ENCODE measurements at places on chromosomes 11 and 22.

GRCh38 chr22:19187716-19188563 is 9.4 kb upstream of the SLC25A1 start:
- no peak for DNase-seq

GRCh38 chr11:47863189-47863897 is 15.2 kb upstream of the NUP160 start:
- DNase-seq: no peak

DNA sequence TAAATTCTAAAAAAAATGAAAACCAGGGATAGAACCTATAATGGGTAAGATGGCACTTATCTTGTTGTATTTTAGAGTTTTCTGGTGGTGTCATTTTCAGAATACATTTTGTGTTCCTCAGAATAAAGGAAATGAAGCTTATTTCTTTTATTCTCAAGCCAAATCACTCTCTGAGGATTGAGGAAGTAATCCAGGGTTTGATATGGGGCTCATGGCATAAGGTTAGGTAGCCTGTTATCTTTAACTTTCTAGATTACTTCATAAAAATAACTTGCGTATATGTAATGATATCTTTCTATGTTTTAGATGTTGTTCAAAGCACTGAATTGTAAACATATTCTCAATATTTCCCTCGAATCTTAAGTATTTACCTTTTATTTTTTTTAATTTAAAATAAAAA is 33.5 kb downstream of the PDE3B start:
- DNase-seq: no peak

DNA sequence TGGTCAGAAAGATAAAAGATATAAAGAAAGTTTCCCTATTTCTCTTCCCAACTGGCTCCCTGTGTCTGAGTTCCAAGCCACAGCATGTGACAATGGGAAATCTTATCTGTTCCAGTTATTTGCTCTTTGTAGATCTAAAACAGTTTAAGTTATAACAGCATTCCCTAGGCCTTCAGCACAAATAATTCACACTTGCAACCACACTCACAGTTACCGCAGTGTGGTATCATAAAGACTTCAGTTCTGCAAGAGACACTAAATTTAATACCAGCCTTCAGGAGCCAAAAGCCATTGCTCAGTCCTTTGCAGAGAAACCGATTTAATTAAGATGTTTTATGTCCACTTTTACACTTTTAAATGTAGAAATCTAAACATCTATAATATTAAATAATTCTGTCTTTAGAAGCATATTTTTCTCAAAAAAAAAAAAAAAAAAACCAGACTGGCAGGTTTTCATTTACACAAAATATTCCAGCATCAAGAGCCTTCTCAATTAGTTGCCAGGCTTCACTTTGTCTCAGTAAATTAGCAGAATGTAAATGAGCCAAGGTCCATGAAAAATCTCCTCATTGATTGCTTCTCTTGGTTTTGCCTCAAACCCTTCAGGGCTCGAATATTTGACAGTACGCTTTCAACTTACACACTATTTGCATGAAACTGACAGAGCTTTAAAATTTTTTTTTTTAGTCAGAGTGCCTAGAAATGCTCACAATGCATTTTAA is 300.0 kb upstream of the DDI1 start:
- DNase-seq: no peak

GRCh38 chr11:94581926-94582325 is 14.8 kb downstream of the PIWIL4 start:
- DNase-seq: no peak

DNA sequence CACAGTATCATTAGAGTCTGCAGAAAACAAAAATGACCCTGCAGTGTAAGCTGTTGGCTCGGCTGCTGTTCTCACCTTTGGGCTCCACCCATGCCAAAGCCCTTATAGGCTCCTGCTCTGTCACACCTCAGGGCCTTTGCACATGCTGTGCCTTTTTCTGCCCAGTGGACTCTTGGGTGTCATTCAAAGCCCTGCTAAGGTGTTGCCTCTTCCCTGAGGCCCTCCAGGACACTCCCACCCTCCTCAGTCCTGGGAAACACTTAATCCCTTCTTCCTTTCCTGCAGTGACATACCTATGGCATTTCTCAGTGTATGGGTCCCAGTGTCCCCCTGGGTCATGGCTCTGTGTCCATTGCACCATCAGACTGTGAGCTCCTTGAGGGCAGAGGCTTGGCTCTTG is 29.1 kb upstream of the CACNG2 start:
- DNase-seq: no peak

DNA sequence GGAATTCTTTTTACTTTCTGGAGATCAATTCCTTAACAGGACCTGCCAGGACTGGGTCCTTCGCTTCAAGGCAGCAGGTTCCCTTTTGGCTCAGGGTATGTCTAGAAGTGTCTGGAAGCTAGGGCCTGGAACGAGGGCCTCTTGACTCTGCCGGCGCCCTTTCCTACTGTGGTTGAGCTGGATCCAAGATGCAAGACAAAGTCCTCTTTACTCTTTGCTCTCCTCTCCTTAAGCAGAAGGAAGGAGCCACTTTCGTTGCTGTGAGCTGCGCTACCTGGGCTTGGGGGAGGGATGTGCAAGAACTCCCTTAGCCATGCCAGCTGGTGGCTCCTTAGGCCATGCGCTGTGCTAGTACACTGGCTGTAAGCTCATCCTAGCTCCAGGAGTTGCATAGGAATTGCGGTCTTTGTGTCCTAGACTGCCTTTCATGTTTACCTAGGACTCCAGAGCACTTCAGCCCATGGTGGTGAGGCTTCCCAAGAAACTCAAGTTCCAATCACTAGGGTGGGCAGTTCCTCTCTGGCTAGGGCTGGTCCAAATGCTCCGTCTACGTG is 18.1 kb downstream of the GLB1L2 start:
- DNase-seq: no peak

DNA sequence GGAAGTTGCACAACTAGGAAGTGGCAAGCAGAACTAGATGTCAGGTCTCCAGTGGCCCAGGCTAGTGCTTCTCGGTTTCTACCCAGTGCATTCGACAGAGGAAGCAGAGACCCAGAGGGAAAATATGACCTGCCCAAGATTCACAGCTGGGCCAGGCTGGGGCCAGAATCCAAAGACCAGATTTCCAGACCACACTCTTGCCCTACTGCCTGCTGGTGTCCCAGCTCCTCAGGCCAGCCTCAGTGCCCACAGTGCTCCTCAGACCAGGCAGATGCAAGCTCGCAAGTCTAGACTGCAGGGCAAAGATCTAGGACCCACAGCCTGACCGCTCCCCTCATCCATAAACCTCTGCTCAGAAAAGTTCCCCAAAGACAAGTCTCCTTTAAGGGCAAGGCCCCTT is 262.6 kb downstream of the BUD13 start:
- no peak for DNase-seq

Measured in activated CD8-positive, alpha-beta memory T cell treated with anti-CD3 and anti-CD28 coated beads for 4 hours (primary cell).